Activated CD8-positive, alpha-beta memory T cell treated with anti-CD3 and anti-CD28 coated beads for 1 hour (primary cell): ENCODE measurements at places on chromosomes 5 and 9.

GRCh38 chr5:65623482-65623881 lies 651 bp downstream of the TRIM23 start:
- DNase-seq, result no peak

DNA sequence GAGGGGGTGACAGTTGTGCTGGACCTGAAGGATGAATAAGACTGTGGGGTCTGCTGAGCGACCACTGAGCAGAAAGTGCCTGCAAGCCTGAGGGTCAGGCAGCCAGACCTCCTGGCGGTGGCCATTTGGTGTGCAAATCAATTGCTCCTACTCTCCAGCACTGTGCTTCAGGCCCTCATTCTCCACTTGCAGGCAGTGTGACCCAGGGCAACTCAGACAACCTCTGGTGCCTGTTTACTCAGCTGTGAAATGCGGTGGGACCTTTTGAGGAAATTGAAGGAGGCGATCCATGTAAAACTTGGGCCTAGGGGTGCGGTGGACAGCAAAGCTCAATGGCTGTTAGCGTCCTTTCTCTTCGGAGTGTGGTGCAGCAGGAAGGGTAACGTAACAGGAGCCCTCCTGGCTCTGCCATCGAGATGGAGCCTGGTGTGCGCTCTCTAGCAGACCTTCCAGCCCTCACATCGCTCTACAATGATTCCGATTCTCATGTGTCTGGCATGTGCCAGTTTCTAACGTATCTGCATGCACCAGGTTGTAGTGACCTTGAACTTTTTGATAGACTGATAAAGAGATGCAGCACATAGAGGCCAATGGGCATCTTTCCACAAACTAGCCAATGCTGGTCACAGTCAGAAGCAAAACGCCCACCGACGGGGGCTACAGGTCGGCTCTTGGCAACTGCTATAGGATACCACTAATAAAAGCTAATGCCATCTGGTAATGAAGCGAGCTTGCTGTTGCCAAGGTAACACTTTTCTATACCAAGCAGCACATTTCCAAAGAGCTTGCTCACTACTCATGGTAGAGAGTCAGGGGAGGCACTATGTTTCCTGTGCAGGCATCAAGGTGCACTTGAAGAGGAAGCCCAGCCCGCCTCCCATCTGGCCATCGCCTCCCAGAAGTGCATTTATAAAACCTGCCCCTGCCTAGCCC lies 159.7 kb upstream of the RAPGEF1 start:
- no peak for DNase-seq

- DNase-seq, result no peak
Observed at GRCh38 chr5:68182094-68182493, 33.5 kb upstream of the PIK3R1 start.

DNA sequence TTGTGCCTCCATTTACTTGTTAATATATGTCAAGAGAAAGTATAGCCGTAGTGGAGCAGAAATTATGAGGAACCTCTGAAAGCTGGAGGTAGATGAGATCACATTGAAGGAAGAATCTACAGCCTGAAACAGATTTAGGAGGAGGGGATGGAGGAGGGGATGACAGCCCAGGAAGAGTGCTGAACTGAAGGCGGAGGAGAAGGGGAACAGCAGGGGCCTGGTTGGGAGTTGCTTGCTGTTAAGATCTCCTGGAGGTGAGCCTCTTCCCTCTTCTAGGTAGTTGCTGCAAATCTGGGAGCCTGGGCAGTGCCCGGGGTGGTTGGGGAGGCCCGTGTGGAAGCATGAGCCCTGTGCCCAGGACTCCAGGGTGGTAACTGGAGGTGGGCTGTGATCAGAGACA lies 111.8 kb upstream of the SEMA6A start:
- no peak for DNase-seq

- DNase-seq, result no peak
Observed at GRCh38 chr9:34651876-34652601, at the start of gene IL11RA. Gene IL11RA, plus strand, starts transcription at chr9:34652185. Its CDS starts 3,033 bp downstream, at chr9:34655218.

GRCh38 chr5:173217626-173218397 lies 17.2 kb downstream of the NKX2-5 start:
- DNase-seq, result no peak

- DNase-seq, result no peak
Observed at GRCh38 chr5:157184117-157184670, 3.6 kb downstream of the ITK start.

- DNase-seq, result no peak
Observed at GRCh38 chr9:249025-249424, 34.4 kb downstream of the DOCK8 start.

DNA sequence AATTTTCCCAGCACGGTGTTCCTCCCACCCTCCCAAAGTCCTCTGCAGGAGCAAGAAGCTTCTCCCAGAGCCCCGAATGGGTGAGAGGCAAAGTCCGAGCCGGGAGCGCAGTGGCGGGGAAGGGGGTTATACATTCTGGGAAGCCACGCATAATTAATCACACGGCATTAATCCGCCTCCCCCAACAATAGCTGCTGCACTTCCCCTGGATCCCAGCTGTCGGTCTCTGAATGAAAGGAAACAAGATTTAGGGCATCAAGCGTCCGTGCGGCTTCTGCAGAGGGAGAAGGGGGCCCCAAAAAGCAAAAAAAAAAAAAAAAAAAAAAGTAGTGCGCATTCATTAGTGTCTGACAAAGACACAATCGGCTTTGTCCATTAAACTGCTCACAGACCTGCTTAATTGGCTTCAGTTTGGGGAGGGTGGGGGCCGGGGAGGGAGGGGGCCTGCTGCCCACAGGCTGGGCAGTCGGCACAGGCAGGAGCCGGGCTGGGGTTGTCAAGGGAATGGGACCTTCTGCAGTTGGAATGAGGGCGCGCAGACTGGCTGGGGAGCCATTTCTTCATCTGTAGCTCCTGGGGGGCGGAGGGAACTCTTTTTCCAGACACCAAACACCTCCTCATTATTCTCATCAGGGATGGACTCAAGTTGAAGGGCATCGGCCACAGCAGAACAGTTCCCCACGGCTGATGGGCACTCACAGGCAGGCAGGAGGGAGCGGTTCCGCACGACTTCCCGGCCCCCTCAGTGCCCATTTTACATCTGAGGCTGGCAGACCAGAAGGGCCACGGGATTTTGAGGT lies 3.4 kb downstream of the NOTCH1 start:
- DNase-seq, result no peak
